ENCODE measurements at places on chromosomes 5 and 9.

DNA sequence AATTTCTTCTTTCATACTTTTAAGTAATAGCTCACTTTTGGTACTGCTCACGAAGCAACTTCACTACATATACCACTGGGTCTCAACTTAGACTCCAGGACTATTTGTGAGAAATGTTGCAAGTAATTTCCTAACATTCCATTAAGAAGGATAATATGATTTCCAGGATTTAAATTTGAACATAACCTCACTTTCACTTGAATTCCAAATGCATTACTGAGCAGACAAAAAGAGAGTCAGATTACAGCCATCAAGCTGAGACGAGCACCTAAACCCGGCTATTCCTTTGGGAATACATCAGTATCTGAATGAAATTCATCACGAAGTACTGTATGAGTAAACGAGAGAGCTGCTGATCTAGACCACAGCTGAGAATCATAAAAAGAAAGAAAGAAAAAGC, 47.3 kb downstream of the LIFR start:
- no peak for DNase-seq

- no peak for DNase-seq
These were observed 87.6 kb upstream of the NIPAL4 start for GRCh38 chr5:157372472-157372822.

- DNase-seq = no peak
These were observed 136.7 kb downstream of the CPLANE1 start for GRCh38 chr5:37112383-37112991.

DNA sequence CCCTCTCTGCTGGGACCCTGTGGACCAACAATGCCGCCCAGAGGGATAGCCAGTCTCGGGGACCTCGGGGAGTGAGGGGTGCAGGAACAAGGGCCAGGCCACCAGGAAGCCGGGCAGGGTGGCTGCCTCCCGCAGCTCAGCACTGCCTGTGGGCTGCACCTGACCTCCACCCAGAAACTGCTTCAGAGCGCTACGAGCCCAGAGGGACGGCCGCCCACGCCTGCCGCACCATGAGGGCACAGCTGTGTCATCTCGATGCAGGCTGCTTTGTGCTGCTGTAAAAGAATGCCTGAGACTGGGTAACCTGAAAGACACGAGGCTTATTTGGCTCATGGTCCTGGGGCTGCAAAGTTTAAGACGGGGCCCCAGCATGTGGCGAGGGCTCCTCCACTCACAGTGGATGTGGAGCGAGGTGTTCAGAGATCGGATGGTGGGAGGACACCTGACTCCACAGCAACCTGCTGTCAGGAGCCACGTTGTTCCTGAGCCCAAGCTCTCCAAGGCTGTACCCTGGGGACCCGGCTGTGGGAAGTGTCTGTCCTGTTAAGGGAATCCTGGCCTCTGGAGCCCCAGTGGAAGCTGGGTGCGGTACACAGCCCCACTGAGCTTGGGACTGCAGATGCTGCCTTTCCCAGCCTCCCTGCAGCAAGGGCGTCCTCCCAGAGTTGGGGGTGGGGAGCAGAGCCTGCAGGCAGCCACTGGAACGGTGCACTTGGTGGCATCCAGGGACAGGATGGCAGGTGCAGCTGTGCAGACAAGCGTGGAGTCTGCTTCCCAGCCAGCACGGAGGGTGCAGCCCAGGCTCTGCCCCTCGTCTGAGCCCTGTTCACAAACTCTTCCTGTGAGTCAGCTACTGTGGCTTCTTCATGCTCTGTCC, 11.8 kb upstream of the ZDHHC11 start:
- no peak for DNase-seq

- no peak for DNase-seq
These were observed 22.3 kb upstream of the CNOT6 start for GRCh38 chr5:180471866-180472265.

DNA sequence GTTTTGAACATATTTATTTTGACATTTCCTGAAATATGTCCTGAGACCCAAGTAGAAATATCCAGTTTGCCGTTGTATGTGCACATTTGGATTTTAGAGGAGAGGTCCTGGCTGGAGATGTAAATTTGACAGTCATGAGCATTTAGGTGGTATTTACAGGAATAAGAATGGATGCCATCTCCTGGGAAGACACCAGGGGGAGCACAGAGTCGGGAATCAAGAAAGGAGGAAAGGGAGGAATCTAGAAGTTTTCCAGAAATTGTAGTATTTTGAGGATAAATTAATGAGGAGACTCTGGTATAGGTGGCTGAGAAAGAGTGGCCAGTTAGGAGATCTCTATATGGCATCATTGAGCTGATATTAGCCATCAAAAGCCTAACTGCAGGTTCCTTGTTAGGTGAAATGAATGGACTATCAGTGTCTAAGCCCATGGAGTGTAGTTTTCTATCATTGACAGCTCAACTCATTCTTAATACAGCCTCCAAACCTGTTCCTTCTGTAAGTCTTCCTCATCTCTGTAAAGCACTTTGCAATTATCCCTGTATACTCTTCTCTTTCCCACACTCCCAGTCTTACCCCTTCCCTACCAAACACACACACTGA, 7.2 kb downstream of the GAPT start:
- DNase-seq = no peak
